Spleen (tissue), 13 donors: ENCODE measurements at places on chromosomes 7 and 10. TPM values are rescaled to one million over a fixed set of nuclear protein-coding genes. Genes with fewer than 3 reads are reported as not detected.

KCNIP2 gene
- 1.00 TPM for polyA plus RNA-seq

SMNDC1 gene
- 10.3 TPM for polyA plus RNA-seq

GHRHR gene
- not detected for polyA plus RNA-seq

PAX2 gene
- polyA plus RNA-seq = not detected

AMPH gene
- polyA plus RNA-seq = 0.09 TPM

SORBS1 gene
- polyA plus RNA-seq = 2.8 TPM

ASZ1 gene
- polyA plus RNA-seq = not detected

TACC2 gene
- polyA plus RNA-seq = 2.4 TPM

PLCE1 gene
- polyA plus RNA-seq = 1.5 TPM

HSPB1 gene
- polyA plus RNA-seq = 216 TPM

PRKCQ gene
- 2.4 TPM for polyA plus RNA-seq

C10orf105 gene
- polyA plus RNA-seq = 0.38 TPM

NT5C3A gene
- 39.8 TPM for polyA plus RNA-seq

ANKRD1 gene
- 1.2 TPM for polyA plus RNA-seq

MPP7 gene
- polyA plus RNA-seq = 1.0 TPM

ACTL6B gene
- polyA plus RNA-seq = not detected

CALML5 gene
- polyA plus RNA-seq = not detected

GIMAP5 gene
- polyA plus RNA-seq = 114 TPM

FGFBP3 gene
- 0.79 TPM for polyA plus RNA-seq

MSMB gene
- not detected for polyA plus RNA-seq

MALRD1 gene
- 0.11 TPM for polyA plus RNA-seq

NME8 gene
- polyA plus RNA-seq = 1.5 TPM

TBATA gene
- polyA plus RNA-seq = not detected

PNLIPRP2 gene
- polyA plus RNA-seq = 0.07 TPM

CNNM1 gene
- polyA plus RNA-seq = 0.05 TPM

GJD4 gene
- not detected for polyA plus RNA-seq
